ENCODE measurements at places on chromosomes 2 and 18. TPM values are rescaled to one million over a fixed set of nuclear protein-coding genes. Genes with fewer than 3 reads are reported as not detected.

UGT1A8 gene
- polyA plus RNA-seq, result not detected

TNS1 gene
- polyA plus RNA-seq, result 73.4 TPM

TMEM247 gene
- polyA plus RNA-seq, result not detected

LINC00305 gene
- not detected for polyA plus RNA-seq

CHAC2 gene
- polyA plus RNA-seq, result 8.5 TPM

KCNG3 gene
- not detected for polyA plus RNA-seq

GPAT2 gene
- 6.1 TPM for polyA plus RNA-seq

GALNT13 gene
- polyA plus RNA-seq, result not detected

LIPT1 gene
- 9.7 TPM for polyA plus RNA-seq

HOXD10 gene
- 0.04 TPM for polyA plus RNA-seq

G6PC2 gene
- polyA plus RNA-seq, result not detected

PPM1G gene
- polyA plus RNA-seq, result 167 TPM

GALR1 gene
- under 0.01 TPM for polyA plus RNA-seq

USP14 gene
- 73.5 TPM for polyA plus RNA-seq

POTEC gene
- polyA plus RNA-seq, result not detected

ZNF804A gene
- not detected for polyA plus RNA-seq

REG1A gene
- 2.1 TPM for polyA plus RNA-seq

SPC25 gene
- not detected for polyA plus RNA-seq

LOXHD1 gene
- polyA plus RNA-seq, result not detected

C2orf66 gene
- polyA plus RNA-seq, result not detected

C2orf76 gene
- polyA plus RNA-seq, result 6.1 TPM

FKBP7 gene
- polyA plus RNA-seq, result 2.5 TPM

BCL2 gene
- polyA plus RNA-seq, result 8.3 TPM

TNFAIP6 gene
- 0.26 TPM for polyA plus RNA-seq

SH2D6 gene
- polyA plus RNA-seq, result 1.1 TPM

IL1R2 gene
- 3.4 TPM for polyA plus RNA-seq

SERPINB10 gene
- polyA plus RNA-seq, result not detected

EFHD1 gene
- polyA plus RNA-seq, result 17.7 TPM

SULT6B1 gene
- polyA plus RNA-seq, result not detected

GALNT3 gene
- polyA plus RNA-seq, result 0.19 TPM

DLGAP1 gene
- 0.16 TPM for polyA plus RNA-seq

CXCR1 gene
- not detected for polyA plus RNA-seq

ACVR1 gene
- polyA plus RNA-seq, result 24.1 TPM

SERPINB3 gene
- 0.06 TPM for polyA plus RNA-seq

IL18R1 gene
- 0.26 TPM for polyA plus RNA-seq

HAAO gene
- 0.93 TPM for polyA plus RNA-seq

GALNT14 gene
- polyA plus RNA-seq, result 0.13 TPM

INO80B gene
- 29.1 TPM for polyA plus RNA-seq

ABCB11 gene
- 0.01 TPM for polyA plus RNA-seq

ANKRD30BL gene
- polyA plus RNA-seq, result not detected

CPO gene
- polyA plus RNA-seq, result 0.42 TPM

HOXD4 gene
- 1.1 TPM for polyA plus RNA-seq

Data from psoas muscle (tissue), 8 donors.